ENCODE measurements at places on chromosomes 13 and 19.

GRCh38 chr13:90375851-90376250 lies 971.6 kb upstream of the MIR17HG start:
- no peak for DNase-seq

DNA sequence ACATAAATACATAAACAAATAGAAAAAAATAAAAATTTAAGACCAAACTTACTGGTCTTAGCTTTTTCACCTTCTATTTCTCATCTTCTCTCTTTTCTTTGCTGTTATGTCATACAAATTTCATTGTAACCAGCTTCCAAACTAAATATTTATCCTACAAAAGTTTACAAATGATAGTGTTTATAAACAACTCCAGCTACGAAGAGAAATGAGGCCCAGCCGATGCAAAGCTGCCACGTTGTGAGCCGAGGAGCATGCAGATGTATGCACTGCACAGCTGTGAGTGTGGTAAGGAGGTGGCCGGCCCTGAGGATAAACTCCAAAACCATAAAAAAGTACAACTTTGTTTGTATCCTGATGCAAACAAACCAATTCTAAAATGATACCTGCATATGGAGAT lies 642.4 kb upstream of the SGCG start:
- no peak for DNase-seq

DNA sequence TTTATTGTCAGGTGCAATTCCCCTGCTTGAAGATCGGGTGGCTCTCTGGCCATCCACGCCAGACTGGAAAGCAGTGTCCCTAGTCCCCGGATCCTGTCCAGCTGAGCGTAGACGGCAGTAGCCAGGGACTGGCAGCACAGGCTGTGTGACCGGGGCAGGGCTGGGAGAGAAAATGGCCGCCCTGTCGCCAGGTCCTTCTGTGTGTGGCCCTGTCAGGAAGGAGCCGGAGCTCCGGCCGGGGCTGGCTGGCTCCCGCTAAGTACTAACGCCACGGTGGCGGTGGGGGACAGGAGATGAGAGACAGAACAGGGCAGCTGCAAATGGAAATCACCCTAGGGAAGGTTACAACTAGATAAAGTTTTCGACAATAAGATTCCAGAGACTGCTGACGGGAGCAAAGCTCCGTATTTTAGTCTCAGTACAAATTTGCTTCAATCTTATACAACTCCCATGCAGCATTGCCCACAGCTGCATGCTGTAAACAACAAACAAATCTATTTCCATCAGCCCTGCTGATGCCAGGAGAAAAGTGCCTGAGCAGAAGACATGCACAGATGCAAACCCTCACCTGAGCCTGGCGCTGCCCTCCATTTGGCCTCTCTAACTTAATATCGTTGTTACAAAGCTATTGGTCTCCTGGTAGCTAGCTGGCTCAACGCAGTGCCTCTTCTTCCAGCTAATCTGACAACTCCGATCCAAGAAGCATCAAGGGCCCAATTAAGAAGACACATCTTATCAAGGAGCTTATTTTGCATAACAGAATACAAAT lies 253.0 kb downstream of the TSHZ3 start:
- no peak for DNase-seq

GRCh38 chr19:31144075-31144870 lies 205.0 kb downstream of the TSHZ3 start:
- DNase-seq = no peak

DNA sequence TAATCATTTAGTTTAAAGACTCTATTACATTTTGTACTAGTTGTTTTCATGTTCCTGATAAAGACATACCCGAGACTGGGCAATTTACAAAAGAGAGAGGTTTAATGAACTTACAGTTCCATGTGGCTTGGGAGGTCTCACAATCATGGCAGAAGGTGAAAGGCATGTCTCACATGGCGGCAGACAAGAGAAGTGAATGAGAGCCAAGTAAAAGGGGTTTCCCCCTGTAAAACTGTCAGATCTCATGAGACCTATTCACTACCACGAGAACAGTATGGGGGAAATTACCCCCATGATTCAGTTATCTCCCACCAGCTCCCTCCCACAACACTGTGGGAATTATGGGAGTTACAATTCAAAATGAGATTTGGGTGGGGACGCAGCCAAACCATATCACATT lies 129.2 kb downstream of the PAN3 start:
- no peak for DNase-seq

DNA sequence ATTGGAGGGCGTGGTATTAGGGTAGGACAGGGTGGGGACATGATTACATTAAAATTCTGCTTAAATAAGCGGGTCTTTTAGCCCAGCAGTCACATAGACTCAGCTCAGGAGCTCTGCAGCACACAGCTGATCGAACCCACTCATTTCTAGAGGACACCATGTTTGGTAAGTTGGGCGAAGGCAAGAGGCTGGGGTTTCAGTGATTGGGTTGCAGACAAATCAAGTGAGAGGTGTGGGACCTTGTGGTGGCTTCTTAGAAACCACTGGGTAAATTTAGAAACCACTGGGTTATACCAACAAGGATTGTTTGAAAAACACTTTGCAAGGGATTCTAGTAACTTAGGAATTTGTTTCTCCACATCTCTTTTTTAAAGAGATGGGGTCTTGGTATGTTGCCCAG lies at the start of gene LEUTX:
Gene LEUTX (plus strand): TSS at position 92 of the 400 bp plus-strand sequence. CDS start 67 bp downstream, at position 159.
- DNase-seq = peak; percentile 3

DNA sequence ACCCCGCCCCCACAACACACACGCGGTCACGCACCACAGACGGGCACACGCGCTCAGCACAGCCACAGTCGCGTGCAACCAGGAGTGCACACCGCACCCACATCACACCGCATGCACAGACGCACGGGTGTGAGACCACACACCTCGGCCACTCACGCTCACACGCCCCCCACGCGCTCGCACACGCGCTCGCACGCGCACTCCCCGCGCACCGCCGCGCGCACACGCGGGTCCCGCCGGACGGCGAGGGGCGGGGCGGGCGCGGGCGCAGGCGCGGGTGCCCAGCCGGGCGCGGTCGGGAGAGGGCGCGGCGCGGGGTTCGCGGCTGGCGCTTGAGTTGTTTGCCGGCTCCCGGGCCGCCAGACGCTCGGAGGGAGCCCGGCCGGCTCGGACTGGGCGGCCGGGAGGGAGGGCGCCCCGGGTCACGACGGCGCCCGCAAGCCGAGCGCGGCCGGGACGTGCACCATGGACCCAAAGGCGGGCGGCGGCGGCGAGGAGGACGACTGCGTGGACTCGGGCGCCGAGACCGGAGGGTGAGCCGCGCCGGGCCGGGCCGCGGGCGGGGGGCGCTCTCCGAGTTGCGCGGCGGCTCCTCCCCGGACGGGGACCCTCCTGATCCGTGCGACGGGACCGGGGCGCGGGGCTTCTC lies at the start of gene FAM124A:
Gene FAM124A (plus strand): TSS at position 362 of the 649 bp plus-strand sequence. CDS start 104 bp downstream, at position 466.
- DNase-seq = peak; percentile 36

DNA sequence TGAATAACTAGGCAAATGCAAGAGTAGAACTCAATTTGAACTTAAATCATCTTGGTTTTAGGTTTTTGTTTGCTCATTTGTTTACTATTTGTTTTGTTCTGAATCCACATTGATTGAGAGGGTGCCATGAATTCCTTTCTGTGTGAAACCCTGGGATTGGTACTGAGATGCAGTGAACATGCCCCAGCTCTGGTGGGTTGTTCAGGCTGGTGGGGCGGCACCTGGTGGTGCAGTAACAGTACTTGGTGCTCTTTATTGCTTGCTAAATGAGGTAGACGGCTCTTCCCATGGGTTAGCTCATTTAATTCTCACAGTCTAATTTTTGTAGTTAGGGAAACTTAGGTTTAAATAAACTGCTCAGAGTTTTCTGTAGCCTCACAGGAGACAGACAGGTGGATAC lies 48.4 kb downstream of the WASF3 start:
- DNase-seq = no peak

- no peak for DNase-seq
These were observed 57.5 kb upstream of the KCTD4 start for GRCh38 chr13:45258334-45258675.

GRCh38 chr13:30746791-30747190 lies 11.4 kb downstream of the ALOX5AP start:
- no peak for DNase-seq

- DNase-seq = no peak
These were observed 528 bp upstream of the CHST8 start for GRCh38 chr19:33621065-33621785.

DNA sequence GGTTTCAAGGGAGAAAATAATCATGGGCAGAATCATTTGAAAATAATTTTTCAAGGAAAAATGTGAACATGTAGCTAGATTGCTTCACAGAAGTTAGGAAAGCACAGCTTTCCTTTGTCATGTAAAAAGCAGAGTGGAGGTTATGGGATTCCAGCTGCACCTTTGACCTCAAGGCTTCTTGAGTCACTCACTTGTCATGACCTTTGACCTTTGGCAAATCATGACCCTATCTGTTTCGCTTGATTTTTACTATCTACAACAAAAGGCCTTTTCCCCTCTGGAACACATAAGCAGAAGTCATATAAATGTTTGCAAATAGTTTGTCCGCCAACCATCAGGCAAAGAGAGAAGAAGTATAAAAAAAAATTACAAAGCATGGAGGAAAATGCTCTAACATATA lies 210.7 kb upstream of the MIR17HG start:
- no peak for DNase-seq

DNA sequence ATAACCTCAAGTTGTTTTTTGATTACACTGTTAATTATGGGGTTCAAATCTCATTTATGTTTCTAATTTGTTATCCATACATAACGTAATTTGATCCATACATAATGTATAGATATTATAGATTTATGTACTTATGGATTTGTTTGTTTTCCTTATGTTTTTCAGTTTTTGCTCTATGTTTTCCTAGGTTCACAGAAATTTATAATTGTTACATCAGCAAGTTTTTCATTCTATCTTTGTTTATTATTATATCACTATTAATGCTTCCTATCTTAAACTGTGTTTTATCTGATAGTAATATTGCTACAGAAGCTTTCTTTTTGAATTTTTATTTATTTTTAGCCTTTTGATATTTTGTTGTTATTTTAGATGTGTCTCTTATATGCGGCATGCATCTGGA lies 194.3 kb upstream of the SOX21 start:
- DNase-seq = no peak

DNA sequence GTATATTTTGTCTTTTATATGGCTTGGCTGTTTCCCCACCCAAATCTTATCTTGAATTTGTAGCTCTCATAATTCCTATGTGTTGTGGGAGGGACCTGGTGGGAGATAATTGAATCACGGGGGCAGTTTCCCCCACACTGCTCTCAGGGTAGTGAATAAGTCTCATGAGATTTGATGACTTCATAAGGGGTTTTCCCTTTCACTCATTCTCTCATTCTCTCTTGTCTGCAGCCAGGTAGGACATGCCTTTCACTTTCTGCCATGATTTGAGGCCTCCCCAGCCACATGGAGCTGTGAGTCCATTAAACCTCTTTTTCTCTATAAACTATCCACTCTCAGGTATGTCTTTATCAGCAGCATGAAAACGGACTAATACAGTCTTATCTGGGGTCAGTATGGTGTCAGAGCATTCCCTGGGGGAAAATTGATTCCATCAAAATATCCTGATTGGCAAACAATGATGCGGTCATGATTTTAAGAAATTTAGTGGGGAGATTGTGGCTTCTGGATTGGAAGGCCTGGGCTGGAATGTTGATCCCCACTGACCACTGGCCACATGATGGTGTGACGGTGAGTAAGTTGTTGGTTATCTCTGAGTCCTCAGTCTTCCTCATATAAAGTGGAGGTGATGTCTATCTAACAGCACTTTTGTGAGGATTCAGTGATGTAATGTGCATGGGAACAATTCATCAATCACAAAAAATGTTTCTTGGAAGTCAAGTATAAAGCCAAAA lies 27.5 kb upstream of the ANKRD10 start:
- DNase-seq = peak; percentile 30

Data from stimulated activated CD8-positive, alpha-beta memory T cell treated with anti-CD3 and anti-CD28 coated beads, Interleukin-15, amount 100 ng/mL, for 48 hours (primary cell).